ENCODE measurements at places on chromosomes 3 and 15.

GRCh38 chr3:196624067-196624790, 15.3 kb upstream of the NRROS start:
- DNase-seq, result no peak

DNA sequence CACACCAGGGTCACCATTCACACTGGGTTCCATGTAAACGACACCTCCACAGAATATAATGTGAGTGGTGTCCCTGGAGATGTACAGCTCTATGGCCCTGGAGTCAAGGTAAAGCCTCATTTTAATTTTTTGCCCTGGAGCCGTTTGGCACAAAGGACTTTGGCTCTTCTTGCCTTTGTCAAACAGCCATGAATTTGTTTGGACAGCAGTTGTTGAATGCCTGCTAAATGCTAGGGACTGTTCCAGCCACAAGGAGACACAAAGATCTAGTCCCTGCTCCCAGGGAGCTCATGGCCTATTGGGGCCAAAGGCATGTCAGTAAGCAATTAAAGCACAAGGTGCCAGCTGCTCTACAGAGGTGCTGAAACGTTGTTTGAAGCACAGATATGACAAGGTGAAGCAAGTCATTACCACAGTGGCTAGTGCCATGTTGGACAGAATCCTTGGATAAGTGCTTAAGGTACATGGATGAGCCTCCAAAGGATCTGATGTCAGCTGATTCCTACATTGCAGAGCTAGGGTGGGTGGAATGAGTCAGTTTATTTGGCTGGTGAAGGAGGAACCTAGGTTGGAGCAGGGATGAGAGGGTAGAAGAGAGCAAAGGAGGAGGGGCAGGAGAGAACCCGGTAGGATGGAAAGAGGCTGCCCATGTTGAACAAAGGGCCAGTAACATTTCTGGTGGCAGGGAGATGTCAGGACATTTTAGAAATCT, 171.9 kb upstream of the CTDSPL start:
- no peak for DNase-seq

- DNase-seq, result no peak
Observed at GRCh38 chr3:45249391-45249790, 23.3 kb upstream of the TMEM158 start.

GRCh38 chr15:72948662-72949061, 103.6 kb upstream of the NEO1 start:
- no peak for DNase-seq

DNA sequence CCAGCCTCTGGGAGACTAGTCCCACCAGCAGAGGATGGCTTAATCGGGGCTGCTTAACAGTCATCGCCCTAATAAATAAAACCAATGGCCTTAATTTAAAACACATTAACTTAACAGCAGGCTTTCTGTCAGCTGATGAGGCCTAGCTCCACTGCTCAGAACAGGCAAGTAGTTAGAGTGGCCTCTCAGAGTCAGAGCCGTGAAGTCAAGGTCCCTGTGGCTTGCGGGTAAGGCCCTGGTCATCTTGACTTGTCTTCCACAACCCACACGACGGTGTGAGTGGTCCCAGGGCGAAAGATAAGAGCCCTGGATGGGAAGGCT, 11.8 kb downstream of the XXYLT1 start:
- no peak for DNase-seq

GRCh38 chr3:52715714-52716305, 9.9 kb downstream of the SPCS1 start:
- no peak for DNase-seq

GRCh38 chr3:149658744-149659497, 1.1 kb upstream of the WWTR1 start:
- DNase-seq, result peak; percentile 73

GRCh38 chr3:122342803-122343202, 17.8 kb downstream of the CSTA start:
- no peak for DNase-seq

- DNase-seq, result no peak
Observed at GRCh38 chr3:122773944-122774509, 19.6 kb downstream of the HSPBAP1 start.

- no peak for DNase-seq
Observed at GRCh38 chr3:50136714-50137405, 18.3 kb upstream of the SEMA3F start.

- no peak for DNase-seq
Observed at GRCh38 chr15:44033894-44034293, 161.2 kb downstream of the FRMD5 start.

- DNase-seq, result no peak
Observed at GRCh38 chr15:89812011-89812846, 2.4 kb downstream of the ANPEP start.

DNA sequence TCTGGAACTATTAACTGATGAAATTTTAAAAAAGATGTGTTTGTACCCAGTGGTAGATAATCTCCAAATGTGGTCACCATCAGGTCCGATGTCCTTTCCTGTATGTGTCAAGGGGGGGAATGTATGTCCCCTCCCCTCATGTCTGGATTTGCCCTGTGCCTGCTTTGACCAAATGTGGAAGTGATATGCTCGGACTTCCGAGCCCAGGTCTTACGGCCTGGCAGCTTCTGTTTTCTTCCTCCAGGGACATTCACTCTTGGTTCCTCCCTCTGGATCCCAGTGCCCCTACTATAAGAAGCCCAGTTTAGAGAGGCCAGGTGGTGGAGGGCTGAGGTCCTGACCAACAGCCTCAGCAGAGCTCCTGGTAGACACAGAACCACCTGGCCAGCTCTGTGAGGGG, 75.5 kb downstream of the CCR1 start:
- DNase-seq, result no peak

GRCh38 chr3:46912986-46913385, 35.5 kb downstream of the PTH1R start:
- no peak for DNase-seq

DNA sequence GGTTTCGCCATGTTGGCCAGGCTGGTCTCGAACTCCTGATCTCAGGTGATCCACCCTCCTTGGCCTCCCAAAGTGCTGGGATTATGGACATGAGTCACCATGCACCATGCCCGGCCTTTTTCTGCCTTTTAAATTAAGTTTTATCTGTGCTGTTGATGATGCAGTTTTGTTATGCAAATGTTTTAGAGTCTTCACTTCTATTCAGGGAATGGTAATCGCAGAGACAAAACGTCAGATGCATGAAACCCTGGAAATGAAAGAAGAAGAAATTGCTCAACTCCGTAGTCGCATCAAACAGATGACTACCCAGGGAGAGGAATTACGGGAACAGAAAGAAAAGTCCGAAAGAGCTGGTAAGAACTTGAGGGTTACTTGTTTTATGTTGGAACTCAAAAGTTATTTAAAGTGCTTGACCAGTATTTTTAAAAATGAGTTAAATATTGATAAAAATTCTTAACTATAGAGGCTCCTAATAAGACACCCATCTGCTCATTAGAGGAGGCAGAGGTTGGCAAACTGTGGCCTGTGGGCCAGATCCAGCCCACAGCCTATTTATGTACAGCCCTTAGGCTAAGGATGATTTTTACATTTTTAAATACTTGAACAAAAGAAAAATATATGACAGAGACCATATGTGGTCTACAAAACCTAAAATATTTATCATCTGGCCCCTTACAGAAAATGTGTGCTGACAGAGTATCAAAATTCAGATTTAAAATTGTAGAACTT, 127.8 kb upstream of the LRRFIP2 start:
- peak; percentile 52 for DNase-seq

- DNase-seq, result no peak
Observed at GRCh38 chr3:49967291-49967690, 27.3 kb downstream of the RBM6 start.

GRCh38 chr3:129603991-129604749, 2.3 kb downstream of the PLXND1 start:
- DNase-seq, result no peak

- no peak for DNase-seq
Observed at GRCh38 chr3:185341616-185342458, 21.1 kb upstream of the MAP3K13 start.

DNA sequence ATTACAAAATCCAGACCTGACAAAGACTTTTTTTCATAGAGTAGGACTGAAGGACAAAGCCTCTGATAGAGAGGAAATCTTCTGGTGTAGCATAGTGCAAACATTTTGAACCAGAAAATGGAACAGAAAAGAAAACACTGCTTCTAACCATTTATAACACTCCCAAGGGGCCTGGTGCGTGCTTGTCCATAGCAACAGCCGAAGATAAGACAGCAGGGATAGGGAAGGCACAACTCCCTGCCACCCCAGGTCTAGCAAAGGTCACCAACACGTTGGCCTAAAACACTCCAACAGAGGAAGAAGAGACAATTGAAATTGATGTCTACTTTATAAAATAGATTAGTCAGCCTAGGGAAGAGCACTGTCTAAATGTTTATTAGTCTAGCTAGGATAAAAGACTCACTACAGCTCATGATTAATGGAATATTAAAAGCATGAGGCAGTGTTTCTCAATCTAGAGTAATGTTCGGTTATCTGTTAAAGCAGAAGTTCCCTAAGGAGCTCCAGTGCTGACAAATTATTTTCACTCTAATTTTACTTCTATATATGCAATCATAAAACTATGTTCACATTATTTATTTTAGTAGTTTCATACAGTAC, 145.2 kb downstream of the P3H2 start:
- DNase-seq, result no peak

GRCh38 chr3:130569461-130570365, 52.7 kb downstream of the COL6A6 start:
- no peak for DNase-seq

DNA sequence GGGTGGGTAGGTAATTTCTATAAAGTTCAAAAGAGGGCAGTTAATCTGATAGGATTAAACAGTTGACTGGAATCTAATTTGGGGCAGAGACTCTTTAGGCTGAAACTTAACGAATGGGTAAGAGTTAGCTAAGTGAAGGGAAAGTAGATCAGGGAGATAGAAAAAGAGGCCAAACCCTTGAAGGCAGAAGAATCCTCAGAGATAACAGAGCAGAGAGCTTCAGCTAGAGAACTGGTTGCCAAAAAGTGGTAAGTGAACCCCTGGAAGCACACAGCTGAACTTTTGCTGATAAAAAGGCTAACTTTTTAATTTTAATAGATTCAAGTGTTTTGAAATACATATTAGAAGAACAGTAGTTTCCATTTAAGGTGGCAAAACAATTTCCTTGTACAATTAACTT, 99.2 kb downstream of the FHIT start:
- no peak for DNase-seq

- no peak for DNase-seq
Observed at GRCh38 chr3:113773381-113773780, 26.5 kb downstream of the ATP6V1A start.

GRCh38 chr3:129476586-129476985, 36.6 kb downstream of the IFT122 start:
- DNase-seq, result no peak

GRCh38 chr3:12822725-12823373, 18.5 kb downstream of the RPL32 start:
- DNase-seq, result no peak

GRCh38 chr3:106566277-106566676, 697.5 kb upstream of the CBLB start:
- peak; percentile 29 for DNase-seq

DNA sequence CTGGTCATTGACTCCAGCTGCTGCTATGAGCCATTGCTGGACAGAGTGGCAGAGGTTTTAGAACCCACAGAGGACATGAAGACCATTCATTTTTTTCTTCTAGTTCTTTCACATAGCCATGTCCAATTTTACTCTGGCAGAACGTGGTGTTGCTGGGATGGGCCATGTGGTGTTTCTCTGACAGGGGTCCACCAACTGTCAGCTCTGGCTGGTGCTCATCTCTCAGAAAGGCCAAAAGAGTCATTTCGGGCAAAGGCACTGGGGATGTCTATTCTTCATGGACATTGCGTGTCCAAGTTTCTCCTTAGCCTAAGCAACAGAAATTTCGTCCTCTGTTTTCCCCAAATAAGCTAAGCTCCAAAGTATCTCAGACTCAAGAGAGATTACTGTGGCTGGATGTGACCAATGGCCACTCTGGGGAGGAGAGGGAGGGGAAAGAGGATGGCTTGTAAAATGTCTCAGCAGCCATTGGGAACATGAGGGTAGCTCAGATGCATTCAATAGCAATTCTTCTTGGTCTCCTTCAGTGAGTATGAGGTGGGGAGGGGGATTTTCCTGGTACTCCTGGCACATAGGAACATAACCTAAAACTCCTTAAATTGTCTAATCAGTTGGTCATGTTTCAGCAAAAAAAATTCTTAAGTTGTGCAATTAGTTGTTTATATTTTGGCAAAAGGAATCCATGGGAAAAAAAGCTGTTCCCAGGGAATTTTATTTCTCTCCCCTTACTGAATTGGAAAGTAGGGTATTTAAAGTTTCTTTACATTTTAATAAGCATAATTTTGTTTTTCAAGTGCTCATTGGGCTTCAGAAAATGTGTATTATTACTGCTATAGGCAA, 131.6 kb upstream of the MITF start:
- no peak for DNase-seq

DNA sequence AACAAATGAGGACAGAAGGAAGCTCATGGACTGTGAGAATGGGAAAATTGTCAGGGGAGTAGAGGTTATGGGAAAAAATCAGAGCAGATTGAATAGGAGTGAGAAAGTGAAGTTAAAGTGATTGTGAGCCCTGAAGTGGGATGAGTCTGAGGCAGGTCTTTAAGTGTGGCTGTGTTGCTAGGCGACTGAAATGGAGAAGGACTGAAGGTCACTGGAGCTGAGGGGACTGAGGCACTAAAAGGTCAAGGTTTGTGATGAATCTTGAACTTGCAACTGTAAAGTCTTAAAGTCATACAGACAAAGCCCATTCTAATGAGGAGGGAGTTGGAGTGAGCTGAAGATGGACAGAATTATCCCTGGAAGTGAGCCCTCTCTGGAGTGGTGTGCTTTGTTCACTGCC, 518.9 kb downstream of the TUSC7 start:
- no peak for DNase-seq

DNA sequence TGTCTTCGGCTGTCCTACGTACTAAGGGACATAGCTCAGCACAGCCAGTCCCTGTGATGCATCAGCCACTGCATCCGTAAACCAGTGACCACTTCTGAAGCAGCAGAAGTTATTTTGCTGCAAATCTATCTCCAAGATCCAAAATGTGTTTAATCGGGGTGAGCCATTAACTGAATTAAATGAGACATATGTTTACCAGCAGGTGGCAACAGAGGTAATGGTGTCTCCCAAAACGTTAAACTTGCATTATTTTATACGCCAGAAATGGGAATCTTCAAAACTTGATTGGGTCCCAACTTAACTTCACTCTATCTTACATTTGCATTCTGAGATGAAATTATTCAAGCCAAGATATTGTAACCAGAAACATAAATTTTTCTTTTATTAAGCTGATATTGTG, 75.3 kb upstream of the BOC start:
- no peak for DNase-seq

Measured in H9 (cell line).